ENCODE measurements at places on chromosomes 3 and 15.

- no peak for DNase-seq
These were observed 98.8 kb downstream of the TGFBR2 start for GRCh38 chr3:30704931-30705890.

GRCh38 chr3:43162230-43163084 is 56.6 kb upstream of the POMGNT2 start:
- DNase-seq: no peak

- DNase-seq: no peak
These were observed 110.5 kb downstream of the SAMMSON start for GRCh38 chr3:70110066-70110465.

DNA sequence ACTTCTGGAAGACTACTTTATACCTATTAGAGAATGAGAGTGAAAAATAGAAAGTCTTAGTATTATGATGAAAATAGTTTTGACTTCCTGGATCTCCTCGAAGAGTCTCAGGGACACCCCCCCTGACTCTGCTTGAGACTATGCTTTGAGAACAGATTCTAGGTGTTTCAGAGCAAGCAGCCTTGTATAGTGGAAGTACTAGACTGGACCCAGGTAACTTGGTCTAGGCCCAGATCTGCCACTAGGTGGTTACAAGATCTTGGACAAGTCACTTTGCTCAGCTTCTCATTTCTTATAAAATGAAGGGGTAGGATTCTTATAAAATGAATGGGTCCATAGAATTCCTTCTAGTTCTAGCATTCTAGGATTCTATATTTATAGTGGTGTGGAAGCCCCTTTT is 9.1 kb downstream of the ABHD5 start:
- no peak for DNase-seq

- DNase-seq: no peak
These were observed 63.1 kb downstream of the GPR160 start for GRCh38 chr3:170100944-170101343.

- no peak for DNase-seq
These were observed 520.4 kb upstream of the MDFIC2 start for GRCh38 chr3:70832834-70833205.

DNA sequence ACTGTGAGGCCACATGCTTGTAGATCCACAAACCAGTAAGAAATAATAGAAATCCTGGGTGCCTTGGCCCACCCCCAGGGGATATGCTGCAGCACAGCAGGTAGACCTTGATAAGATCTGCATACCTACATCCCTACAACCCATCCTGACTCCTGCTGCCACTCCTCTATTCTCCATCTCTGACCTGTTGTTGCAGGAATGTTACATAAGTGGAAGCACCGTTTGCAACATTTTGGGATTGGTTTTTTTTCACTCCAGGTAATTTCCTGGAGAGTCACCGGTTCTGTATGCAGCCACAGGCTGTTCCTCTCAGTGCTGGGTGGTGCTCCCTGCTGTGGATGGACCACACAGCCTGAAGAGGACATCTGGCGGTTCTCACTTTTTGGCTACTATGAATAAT is 16.1 kb upstream of the CSPG5 start:
- no peak for DNase-seq

Measured in upper lobe of right lung (tissue), 1 donor.